ENCODE measurements at places on chromosomes 6 and 20.

DNA sequence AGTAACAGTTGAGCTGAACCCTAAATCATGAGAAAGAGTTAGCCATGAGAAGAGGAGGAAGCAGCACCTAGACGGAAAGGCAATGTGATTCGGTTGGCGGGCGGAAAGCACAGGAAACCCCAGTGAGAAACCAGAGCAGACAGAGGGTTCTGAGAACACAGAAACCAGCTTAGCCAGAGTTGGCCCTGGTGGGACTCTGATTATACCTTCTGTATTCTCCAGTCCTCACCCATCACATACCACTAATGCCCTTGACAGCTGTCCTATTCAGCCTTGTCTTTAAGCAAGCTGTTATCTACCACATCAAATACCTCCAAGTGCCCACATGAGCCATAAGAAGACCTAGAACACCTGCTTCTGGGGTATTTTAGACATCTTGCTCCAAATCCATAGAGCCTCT is 58.9 kb upstream of the LRRC1 start:
- no peak for DNase-seq

DNA sequence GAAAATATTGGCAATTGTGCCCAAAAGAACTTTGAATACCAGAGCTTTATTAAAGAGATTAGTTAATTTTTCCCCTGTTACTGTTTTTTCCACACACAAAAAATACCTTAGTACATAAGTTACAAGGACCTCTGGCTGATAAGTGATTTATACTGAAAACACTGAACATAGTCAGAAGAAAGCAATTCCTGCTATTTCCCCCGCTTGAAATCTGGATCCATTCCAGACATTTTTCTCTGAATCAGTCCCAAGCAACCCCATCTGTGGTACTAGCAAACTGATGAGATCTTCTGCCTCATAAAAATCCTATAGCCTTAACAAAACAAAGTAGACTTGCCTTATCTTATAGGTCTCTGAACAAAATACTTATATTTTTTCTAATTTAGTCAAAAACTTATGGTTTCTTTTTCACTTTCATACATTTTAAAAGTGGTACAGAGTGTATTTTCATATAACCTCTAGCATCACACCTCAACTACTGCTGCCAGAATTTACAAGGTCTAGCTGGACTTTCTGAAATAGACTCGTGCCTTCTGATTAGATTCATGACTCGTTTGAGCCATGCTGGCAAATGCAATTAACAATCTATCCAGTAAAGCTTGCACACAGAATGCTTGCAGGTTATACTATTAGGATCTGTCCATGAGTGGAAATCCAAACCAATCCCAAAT is 111.9 kb downstream of the TBX18 start:
- no peak for DNase-seq

DNA sequence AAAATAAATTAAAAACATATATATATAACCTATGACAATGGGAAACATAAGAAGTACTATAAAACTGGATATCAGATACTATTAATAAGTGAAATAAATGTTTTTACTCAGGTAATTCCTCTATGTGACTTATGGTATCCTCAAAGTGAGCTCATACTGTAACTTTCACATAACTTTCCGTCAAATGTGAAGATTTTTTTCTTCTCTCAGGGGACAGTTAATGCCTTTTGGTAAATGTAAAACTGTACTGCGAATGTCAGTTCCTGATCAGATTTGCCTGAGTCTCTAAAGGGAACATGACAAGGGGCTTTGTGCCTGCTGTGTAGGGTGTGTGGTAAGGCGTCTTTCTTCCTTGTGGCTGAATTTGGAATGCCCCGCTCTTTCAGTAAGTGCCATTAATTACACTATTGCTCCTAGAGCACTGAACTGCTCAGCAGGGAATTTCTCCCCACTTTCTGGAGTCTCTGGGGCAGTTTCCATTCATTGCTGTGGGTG is 271.8 kb downstream of the PRL start:
- peak; percentile 19 for DNase-seq

GRCh38 chr6:122747573-122747972 is 31.9 kb upstream of the FABP7 start:
- DNase-seq = no peak

DNA sequence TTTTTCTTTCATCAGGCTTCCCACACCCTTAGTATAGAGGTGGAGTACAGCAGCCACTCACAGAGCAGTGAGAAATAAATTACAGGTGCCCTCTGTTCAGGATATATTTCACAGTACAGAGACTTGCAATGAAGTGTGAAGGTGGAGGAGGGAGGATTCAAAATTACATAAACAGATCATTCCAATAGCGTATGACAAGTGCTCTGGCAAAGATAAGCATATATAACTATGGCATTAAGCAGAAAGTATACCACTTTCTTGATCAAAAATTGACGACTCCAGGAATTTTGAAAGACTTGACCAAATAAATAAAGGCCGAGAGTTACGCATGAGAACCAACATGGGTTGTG is 108.7 kb downstream of the GPX5 start:
- DNase-seq = no peak

DNA sequence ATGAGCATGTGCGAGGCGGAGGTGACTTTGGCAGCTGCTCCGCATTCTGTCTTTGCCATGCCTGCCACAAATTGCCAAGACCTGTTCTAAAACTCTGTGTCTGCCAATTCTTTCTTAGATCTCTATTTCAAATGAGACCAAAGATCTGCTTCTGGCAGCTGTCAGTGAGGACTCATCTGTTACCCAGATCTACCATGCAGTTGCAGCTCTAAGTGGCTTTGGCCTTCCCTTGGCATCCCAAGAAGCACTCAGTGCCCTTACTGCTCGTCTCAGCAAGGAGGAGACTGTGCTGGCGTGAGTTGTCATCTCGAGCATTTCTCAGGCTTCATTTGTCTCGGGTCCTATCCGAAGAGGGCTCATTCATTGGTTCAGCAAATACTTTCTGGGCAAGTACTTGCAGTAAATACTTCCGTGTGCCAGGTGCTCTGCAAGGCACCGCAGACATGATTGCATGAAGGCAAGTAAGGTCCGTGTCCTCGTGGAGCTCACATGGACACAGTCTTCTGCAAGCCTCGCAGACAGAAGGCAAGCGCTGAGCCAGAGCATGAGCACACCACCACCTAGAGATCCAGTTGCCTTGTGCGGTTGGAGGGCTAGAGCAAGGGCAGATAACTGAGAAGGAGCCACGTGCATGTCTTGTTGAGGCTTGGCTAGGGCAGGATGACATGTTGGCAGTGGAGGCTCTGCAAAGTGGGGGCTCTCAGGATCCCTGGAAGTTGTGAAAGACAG is 19.7 kb upstream of the MROH8 start:
- no peak for DNase-seq

DNA sequence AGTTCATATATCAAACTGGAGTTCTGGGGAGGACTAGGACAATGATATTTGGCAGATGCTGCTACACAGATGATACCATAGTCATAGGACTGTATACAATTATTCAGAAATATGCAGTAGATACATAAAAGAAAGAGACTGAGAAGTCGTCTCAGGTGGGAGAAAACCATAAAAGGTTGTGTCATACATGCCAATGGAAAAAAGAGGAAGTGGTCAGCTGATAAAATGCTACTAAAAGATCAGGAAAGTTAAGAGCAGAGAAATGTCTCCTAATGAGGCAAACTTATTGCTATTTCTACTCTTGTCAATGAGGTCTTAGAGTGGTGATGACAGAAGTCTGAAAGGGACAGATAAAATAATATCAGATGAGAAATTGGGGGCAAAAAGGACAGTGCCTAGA is 407.6 kb downstream of the COL12A1 start:
- DNase-seq = no peak

- DNase-seq = no peak
These were observed 10.6 kb upstream of the MRPS10 start for GRCh38 chr6:42228305-42228704.

DNA sequence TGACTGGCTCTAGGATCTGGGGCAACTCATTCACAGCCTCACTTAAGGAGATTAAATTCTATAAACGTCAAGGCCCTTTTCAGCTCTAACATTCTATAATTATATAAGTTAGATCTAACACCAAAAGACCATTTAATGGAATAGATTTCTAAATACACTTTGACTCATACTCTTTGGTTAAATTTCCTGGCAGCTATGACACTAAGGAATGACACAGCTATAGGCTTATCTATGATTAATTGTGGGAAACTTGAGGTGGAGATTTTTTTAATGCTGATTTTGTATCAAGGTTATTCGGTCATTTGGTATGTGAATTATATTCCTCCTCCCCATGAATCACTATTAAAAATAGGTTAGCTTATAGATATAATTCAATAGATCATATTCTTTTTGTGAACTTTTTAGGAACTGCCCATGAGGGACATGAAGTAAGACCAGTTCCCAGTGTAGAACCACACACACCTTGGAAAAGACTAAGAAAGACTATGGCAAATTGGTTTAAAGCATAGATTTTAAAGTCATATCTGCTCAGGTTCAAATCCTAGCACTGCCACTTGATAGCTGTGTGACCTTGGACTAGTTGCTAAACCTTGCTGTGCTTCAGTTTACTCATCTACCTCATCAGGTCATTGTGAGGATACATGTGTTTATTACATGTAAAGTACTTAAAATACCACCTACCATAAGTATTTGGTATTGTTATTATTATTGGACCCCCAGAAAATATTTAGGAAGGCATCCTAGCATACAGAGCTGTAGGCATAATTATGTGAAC is 116.0 kb downstream of the CRYBG1 start:
- DNase-seq = no peak

DNA sequence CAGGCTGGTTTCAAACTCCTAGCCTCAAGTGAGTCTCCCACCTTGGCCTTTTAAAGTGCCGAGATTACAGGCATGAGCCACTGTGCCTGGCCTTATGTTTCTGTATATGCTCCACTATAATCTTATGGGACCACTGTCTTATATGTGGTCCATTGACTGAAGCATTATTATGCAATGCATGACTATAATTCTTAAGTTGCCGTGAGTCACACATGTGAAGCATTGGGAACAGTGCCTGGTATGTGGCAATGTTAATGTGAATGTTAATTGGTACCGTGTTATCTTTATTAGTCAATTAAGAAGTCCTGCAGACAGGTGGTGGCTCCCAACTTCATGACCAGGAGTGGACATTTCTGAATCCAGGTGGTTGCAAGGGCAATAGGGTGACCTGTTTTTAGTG is 14.7 kb upstream of the ASXL1 start:
- DNase-seq = no peak

DNA sequence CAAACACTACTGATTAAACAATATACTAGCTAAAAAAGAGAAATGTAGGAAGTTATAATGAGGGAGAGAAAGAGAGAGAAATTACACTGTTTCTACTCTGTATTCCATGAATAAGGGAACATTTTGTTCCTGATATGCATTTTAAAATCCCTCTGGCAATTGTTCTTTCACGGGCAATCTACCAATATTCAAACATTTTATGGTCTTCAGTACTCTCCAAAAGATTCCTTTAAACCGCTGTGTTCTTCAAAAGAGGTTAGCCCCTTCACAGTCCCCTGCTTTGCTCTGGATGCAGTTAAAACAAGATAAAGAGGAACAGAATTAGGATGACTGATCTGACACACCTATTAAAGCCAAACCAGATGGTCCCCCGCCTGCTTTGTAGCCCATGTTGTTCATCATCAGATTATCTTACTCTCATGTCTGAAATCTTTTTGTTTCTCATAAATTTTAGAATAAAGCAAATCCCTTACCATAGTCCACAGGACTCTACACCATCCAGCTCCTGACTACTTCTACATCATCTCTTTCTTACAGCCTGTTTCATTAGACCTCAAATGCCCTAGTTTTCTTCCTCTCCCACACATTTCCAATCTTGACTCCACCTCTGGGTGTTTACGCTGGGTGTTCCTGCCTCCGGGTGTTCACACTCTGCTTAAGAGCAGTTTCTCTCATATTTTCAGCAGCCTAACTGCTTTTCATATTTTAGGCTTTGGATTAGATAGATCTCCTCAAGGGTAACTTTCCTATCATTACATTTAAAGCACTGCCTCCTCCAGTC is 399.7 kb downstream of the COL12A1 start:
- DNase-seq = no peak

DNA sequence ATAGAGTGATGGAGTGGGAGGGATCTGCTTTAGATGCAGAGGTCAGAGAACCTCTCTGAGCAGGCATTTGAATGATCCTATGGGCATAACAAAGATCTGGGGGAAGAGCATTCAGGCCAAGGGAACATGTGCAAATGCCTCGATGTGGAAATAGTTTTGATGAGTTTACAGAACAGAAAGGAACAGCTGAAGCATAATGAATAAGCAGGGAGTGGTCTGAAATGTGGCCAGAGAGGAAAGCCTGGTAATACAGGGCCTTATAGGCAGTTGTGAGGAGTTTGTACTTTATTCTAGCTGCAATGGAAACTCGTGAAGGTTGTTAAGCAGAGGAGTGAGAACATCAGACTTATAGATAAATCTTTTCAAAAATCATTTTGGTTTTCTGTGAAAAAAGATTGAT is 33.0 kb upstream of the ME1 start:
- DNase-seq = no peak

GRCh38 chr6:14241255-14242070 is 123.9 kb downstream of the CD83 start:
- DNase-seq = no peak

DNA sequence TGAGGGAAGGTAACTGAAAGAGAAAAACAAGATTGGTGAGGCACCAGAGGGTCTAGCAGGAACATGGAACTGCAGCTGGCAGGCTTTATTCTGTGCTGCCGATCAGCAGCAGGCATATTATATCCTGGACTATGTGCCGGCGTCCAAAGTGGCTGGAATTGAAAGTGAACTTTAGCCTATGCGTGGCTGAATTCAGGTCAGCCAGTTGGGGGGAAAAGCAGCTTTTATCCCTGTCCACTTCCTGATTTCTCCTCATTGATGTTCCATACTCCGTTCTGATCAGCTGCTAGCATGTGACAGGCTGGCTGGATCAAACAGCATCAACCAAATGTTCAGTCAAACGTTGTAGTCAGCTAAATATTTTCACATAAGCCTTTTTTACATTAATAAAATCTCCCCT is 99.0 kb downstream of the CAP2 start:
- DNase-seq = no peak

GRCh38 chr6:15249371-15250019 is 3.6 kb downstream of the JARID2 start:
- DNase-seq = no peak

DNA sequence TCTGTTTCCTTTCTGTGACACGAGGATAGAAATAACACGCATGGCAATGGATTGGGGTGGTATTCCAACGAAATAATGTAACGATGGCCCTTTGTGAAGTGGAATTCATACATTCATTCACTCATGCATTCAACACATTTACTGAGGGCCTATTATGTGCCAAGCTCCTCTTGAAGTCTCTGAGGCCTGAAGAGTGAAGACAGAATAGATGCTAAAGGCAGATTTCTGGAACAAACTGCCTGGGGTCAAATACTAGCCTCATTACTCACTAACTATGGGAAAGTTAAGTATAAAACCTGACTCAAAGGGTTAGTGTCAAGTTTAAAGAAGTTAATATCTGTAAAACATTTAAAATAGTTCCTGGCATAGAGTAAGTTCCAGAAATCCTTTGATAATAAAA is 279.6 kb upstream of the SULF2 start:
- DNase-seq = no peak

DNA sequence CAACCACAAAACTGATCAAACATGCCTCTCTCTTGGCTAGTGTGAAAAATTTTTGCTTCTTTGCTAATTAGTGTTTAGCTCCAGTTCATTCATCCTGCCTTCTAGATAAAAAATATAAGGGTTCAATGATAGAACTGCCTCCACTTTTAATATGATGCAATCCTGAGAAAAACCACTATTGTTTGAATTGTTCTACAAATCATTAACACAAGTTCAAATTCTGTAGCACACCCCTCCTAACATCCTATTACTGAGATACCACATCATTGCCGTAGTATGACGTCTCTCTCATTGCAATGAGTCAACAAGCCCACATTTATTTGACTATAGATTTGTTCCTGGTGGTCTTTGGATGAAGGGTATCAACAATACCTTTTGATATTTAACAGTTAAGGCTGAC is 365.8 kb upstream of the OPRM1 start:
- DNase-seq = no peak
